Activated naive CD8-positive, alpha-beta T cell treated with anti-CD3 and anti-CD28 coated beads, Interleukin-2, amount 50 U/mL, for 24 hours (primary cell): ENCODE measurements at places on chromosomes 3 and 15.
A peak's percentile ranks its signal among the peaks of the same experiment; 100 is the strongest.

GRCh38 chr3:127260416-127260815 lies 27.4 kb downstream of the PRR20G start:
- DNase-seq = no peak

DNA sequence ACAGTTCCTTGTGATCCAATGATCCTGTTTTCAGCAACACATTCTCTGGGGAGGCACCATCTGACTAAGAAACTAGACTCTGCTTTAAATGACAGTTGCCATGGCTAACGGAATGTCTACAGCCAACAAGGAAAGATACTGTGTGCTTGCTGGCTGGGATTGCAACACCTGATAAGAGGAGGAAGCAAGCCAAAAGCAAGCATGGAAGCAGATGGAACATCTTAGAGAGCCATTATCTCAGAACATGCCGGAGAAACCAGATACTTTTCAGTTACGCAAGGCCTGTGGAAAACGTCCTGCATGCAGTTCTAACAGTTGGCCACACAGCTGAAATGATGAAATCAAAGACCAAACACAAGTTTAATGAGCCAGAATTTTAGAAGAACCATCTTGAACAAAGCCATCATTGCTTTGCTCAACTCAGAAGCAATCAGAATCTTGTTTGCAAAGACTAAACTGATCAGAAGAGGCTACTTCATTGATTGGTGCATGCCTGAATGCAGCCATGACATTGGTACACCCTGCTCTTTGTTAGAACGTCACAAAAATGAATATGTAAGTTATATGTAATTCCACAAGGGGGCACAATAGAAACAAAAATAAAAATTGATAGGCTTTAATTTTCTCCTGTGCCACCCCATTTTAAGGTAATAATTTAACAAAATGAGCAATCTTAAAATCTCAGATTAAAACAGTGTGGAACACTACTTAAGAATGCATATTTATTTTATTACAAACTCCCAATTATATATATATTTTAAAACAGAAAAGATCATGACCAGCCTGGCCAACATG lies 50.8 kb downstream of the GXYLT2 start:
- no peak for DNase-seq

DNA sequence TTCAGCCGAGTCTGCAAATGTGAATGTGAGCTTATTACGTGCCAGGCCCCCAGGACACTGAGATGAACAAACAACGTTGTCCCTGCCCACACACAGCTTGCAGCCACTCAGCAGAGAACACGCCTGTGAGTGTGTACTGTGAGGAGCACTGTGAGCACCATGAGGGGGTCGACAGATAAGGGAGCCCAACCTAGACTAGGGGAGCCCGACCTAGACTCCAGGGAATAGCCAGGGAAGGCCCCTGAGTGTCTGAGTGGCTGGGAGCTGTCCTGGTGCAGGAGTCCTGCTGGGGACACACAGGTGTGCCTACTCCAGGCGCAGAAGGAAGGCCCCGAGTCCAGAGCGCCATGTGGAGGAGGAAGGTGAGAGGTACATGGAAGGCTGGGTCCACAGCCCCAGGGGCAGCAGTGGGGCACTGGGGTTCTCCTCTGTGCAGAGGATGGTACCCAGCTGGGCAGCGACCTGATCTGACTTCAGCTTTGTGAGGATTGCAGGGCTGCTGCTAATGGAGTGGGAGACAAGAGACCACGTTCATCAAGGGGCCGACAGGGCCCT lies 36.5 kb downstream of the MGLL start:
- DNase-seq = no peak

GRCh38 chr3:127899200-127899599 lies 15.8 kb upstream of the KBTBD12 start:
- DNase-seq = no peak

- peak; percentile 65 for DNase-seq
Measured at GRCh38 chr15:91032919-91033803, 10.8 kb upstream of the VPS33B start.

GRCh38 chr3:11349446-11349845 lies 77.2 kb downstream of the ATG7 start:
- no peak for DNase-seq

GRCh38 chr3:98778383-98778782 lies 15.2 kb downstream of the ST3GAL6 start:
- no peak for DNase-seq

DNA sequence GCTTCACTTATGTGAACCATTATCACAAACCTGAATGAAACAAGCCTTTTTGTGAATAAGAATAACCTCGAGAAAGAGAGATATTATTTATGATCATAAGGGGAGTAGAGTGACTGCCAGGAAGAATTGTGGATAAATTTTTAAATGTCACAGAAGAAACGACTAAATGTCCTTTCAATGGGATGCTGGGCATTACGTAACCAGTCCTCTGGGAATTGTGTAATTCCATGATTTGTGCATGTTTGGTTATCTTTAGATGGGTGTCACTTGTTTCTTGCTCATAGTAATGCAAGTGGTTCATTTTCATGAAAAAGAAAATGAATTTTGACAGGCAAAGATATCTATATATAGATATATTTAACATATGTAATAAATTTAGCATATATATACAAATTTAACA lies 379.5 kb upstream of the AGTR1 start:
- DNase-seq = no peak

DNA sequence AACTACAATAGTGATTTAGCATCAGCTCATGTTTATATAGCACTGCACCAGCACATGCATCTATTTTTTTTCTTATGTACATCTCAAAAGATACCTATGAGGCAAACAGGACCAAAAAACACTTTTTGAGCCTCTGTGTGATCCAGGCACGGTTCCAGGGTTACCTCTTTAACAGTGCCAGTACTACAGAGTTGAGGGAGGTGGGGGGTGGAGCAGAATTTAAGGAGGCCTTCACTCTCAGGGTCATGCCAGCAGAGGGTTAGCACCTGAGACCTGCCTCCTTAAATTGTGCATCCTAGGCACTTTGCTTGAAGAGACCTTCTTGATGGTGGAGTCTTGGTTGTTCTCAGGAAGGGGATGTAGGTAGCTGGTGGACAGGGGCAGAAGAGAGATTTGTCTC lies 150.3 kb upstream of the TBL1XR1 start:
- DNase-seq = no peak

- DNase-seq = no peak
Measured at GRCh38 chr15:68114840-68115239, 60.7 kb downstream of the PIAS1 start.

DNA sequence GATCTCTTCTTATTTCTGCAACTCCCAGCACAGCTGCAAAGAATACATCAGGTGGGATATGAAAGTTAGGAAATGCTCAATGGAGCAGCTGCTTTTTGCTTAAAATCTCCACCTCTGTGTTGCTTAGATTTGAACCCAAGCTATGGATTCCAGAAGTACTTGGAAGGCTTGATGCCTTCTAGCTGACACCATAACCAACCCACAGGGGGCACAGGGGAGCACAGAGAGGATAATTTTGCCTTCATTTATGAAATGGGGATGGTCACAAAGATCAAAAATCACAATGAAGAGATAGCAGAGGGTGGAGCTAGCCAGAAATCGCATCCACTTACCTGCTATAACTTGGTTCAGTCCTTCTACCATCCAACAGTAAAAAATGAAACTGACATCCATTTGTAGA lies 75.7 kb downstream of the DUT start:
- no peak for DNase-seq

GRCh38 chr3:64251019-64251418 lies 25.8 kb upstream of the PRICKLE2 start:
- no peak for DNase-seq
